ENCODE measurements at places on chromosomes 1 and 21.

DNA sequence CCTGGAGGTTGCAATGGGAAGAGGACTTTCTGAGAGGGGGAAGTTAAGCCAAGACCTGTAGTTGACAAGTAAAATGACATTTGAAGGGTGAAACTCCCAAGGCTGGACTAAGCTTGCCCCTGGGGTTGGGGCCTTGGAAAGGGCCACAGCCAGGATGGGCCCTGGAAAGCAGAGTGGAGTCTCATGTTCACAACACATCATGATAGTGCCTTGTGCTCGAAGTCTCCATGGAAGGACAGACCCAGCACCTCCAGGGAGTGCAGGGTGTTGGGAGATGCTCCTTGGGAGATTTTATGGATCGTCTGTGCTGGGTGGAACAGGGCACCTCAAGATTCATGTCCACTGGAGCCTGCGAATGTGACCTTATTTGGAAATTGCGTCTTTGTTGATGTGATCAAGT, 55.6 kb upstream of the ACTRT2 start:
- no peak for DNase-seq

DNA sequence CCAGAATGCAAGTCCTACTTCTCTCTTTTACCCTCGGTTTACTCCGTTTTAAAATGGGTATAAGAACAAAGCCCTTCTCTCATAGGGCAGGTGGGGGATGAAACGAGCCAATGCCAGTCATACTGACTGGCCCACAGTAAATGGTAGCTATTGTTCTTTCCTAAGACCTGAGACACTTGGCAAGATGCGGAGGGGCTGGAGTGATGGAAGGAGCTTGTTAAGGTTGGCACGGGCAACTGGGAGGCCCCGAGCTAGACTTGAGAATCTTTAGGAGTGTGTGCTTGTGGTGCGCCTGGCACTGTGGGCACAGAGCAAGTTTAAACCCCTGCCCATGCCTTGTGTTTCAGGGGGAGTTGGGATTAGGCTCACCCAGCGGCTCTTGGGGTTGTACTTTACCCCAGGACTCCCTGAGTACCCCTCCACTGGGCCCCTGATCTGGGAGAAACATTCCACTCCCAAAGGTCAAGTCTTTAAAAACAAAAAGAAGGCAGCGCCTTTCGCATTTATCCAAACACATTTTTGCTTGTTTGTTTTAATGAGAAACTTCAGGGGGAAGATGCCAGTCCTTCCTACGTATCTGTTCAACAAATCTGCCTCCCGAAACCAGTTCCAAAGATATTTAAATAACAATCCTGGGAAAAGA, 240.6 kb upstream of the TMEM51 start:
- DNase-seq = no peak

- no peak for DNase-seq
Observed at GRCh38 chr1:154707901-154708463, 100.0 kb upstream of the ADAR start.

- no peak for DNase-seq
Observed at GRCh38 chr1:233998891-233999290, 94.4 kb downstream of the SLC35F3 start.

DNA sequence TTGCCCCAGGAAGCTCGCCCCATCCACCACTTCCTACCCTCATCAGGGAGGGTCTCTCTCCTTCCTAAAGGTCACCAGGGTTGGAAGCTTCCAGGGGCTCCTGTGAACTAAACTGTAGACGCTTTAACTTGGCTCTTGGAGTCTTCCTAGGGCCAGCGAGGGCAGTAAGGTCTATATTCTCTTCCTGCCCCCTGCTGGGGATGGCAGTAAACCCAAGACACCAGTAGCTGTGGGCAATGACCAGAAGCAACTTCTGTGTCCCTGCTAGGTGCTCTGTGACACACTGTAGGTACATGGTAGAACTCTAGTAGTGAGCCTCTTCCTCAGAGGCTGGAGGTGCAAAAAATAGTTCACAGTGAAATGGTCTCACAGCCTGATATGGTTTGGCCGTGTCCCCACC, 30.0 kb downstream of the KCND3 start:
- no peak for DNase-seq

GRCh38 chr1:169586395-169587255, at the start of gene F5:
Gene F5 (minus strand): TSS chr1:169586481. CDS start chr1:169586386, 95 bp downstream.
- peak; percentile 89 for DNase-seq

DNA sequence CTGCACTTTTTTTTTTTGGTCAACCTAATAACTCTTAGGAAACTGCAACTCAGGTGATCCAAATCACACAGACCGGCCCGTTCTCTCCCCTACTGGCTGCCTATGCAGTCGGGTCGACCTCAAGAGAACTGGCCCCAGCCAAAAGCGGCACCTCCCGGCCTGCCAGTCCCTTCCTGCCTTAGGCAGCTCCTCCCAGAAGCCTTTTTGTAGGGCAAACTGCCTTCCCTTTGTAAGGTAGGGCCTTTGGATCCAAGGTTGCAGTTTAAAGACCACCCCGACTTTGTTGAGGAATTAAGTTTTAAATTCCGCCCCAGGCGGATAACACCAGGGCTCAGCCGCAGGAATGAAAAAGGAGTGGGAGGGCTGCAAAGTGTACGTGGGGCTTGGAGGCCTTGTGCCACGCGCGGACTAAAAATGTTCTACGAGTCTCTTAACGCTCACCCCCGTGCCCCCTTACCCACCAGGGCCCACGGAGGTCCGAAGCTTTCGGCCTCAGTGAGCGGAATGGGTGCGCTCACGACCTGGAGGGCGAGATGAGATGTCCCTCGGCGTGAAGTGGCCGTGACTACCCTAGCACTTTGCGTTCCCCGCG, 642 bp upstream of the ST3GAL3 start:
- peak; percentile 23 for DNase-seq

DNA sequence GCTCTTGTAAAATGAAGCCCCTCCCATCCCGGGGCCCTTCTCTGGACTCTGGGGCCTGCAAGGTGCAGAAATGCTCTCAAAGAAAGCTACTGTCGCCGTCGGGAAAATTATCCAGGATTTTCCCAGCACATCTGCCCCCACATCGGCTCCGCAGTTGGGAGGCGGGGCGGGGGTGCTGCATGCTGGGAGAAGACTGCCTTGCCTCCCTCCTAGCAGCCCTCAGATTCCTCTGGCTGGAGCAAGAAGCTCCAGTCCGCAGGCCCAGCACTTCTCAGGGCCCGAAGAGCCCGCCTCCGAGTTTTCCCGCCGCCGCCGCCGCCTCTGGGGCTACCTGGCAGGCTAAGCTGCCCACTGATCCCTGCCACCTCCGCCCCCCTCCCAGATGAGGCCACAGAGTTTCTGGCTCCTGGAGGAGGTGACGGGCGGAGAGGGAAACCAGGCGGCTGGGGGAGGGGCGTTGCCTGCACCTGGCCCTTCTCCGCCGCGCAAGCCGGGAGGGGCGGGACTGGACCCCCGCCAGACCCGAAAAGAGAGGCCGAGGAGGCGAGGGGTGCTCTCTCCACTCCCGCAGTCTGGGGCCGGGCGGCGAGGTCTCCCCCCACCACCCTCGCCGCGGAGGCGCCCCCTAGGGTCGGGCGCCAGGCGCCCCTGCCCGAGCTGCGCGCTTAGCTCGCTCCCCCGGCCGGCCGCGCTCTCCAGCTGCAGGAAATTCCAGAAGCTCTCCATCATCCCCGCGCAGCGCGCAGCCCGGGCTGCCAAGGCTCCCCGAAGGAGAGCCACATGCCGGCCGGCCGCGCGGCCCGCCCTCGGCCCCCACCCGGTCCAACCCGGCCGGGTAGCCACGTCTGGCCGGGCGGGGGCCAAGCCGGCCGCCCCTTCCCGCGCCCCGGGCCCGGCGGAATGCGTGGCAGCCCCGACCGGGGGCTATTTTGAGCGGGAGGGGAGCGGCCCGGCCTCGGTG, 28.8 kb downstream of the AHDC1 start:
- peak; percentile 94 for DNase-seq

GRCh38 chr1:12152113-12152891, 14.5 kb upstream of the TNFRSF1B start:
- DNase-seq = no peak

GRCh38 chr1:199204231-199204630, 565.4 kb downstream of the PTPRC start:
- no peak for DNase-seq

DNA sequence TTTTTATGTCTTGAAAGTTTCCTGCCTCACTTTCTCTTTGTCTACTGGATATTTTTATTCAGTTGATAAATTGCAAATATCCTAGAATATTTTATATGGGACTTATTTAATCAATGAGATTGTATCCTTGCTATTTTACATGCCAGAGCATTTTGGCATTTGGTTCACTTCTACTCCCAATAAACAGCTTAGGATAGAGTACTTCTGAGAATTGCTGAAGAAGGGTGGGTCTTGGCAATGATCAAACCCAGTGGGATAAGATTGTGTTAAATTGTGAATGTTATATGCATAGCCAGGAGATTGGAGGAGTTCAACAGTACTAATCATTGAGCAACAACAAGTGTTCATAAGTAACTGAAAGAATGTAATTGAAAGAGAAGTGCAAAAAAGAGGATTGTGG, 60.1 kb downstream of the SDCCAG8 start:
- DNase-seq = no peak

- DNase-seq = no peak
Observed at GRCh38 chr1:70168283-70168682, 37.1 kb downstream of the LRRC40 start.

GRCh38 chr1:186869526-186870228, 40.9 kb downstream of the PLA2G4A start:
- no peak for DNase-seq

DNA sequence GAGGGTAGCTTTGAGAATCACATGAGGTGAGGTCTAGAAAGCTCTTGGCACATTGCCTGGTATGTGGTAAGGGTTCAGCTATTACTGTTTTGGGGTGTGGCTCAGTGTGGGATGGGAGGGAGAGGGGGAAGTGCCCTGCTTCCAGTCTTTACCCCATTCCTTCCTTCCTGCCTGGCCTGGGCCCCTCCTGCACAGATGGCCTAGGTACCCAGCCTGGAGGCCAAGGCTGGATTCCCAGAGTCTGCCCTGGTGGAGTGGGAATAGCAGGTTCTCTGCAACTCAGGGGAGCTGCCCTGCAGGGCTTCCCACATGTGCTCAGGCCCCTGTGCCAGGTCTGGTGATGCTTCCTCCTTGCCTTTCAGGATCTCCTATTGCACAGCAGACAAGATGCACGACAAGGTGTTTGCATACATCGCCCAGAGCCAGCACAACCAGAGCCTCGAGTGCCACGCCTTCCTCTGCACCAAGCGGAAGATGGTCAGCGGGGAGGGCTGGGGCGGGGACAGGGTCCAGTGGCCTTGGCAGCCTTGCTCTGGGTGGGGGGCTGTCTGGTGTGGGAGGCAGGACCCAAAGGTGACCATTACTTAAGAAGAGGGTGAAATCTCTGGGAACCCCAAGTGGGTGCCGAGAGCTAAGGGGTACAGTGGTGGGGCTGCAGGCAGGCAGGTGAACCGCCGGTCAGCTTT, 13.5 kb downstream of the LDLRAP1 start:
- DNase-seq = no peak

- no peak for DNase-seq
Observed at GRCh38 chr1:97270508-97271307, 549.1 kb downstream of the PTBP2 start.

DNA sequence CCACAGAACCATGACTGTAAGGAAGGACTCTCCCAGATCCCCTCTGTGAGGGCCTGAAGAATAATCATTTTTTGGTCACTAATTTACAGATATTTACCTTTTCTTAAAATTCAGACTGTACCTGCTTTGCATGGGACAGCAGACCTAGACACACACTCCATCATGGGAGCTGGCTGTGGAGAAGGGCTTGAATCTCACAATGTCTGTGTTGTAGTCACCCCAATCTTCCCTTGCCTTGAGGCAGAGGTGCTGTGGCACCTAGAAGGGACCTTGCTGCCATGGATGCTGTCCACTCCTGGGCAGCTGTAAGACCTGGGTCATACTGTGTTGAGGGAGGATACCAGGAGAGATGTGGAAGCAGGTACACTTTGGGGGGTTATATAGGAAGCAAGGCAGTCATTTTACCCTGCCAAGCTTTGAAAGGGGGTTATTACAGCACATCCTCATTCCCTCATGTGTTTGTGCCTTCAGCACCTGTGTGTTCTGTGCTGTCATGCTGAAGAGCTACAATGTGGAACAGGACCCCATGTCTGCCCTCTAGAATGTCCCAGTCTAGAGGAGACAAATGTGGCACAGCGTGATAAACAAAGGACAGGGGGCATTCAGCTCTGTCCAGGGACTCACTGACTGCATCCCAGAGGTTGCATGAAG, 27.1 kb downstream of the TRAF5 start:
- DNase-seq = no peak

GRCh38 chr1:158371188-158371953, 17.7 kb downstream of the CD1E start:
- no peak for DNase-seq

GRCh38 chr1:9187004-9187403, 47.6 kb upstream of the H6PD start:
- no peak for DNase-seq

DNA sequence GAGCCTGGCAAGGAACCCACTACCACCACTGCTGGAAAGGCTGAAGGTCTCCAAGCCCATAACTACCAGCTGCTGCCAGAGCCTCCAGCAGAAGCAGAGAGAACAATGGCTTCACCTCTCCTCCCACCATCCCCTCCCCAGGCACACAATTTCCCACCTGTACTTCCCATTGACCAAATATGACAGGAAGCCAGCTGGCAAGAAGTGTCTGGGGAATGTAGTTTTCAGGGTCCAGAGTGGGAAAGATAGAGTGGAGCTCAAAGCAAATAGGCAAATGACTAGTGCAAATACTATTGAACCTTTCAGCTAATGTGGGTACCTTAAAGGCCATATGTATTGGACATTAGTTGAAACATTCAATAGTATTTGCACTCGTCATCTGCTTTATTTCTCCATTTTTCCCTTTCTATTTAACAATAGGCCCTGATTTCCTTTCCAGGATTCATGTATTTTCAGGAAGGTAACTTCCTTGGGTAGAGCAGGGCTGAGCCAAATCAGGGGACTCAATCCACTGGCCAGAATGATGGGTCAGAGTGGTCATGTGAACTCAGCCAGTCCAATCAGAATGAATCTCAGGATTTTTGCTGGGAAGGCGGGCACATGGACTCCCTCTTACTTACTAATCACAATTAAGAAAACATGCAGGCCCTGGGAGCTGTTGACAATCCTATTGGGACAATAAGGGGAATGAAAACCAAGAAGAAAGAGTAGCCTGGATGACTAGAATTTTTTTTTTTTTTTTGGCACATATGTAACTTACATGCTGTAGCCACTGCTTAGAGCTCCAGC, 12.1 kb upstream of the NFYC start:
- no peak for DNase-seq

DNA sequence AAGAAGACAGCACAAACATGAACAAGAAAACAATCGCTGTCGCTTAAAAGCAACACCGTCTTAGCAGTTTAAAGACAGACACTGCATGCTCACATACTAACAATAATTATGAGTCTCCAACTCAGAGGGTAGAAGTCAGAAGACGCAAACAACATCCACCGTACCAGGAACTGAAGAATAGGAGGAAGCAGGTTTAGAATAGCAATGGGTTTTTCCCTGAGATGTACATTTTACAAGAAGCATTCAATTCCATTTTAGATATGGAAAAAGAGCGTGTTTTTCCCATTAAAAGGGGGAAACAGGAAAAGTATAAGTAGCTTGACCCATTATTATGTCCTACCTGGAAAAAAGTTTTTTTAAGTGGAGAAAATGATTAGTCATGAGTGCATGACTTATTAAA, 34.5 kb upstream of the KCNE1 start:
- DNase-seq = no peak

- no peak for DNase-seq
Observed at GRCh38 chr1:230453377-230453776, 27.2 kb upstream of the PGBD5 start.
